Brain (organoid and tissue), 16 donors: ENCODE measurements at places on chromosomes 16 and 17. TPM values are rescaled to one million over a fixed set of nuclear protein-coding genes. Genes with fewer than 3 reads are reported as not detected.

CFAP52 gene
- polyA plus RNA-seq, result 0.49 TPM

KRT9 gene
- polyA plus RNA-seq, result not detected

TBC1D3D gene
- not detected for polyA plus RNA-seq

ASPHD1 gene
- 115 TPM for polyA plus RNA-seq

CAVIN1 gene
- 36.9 TPM for polyA plus RNA-seq

KRT20 gene
- polyA plus RNA-seq, result not detected

GNG13 gene
- polyA plus RNA-seq, result 3.6 TPM

COL1A1 gene
- 11.2 TPM for polyA plus RNA-seq

SDK2 gene
- 11.0 TPM for polyA plus RNA-seq

FBXL16 gene
- polyA plus RNA-seq, result 188 TPM

TEPSIN gene
- polyA plus RNA-seq, result 10.8 TPM

NME3 gene
- polyA plus RNA-seq, result 65.0 TPM

TMEM238L gene
- not detected for polyA plus RNA-seq

DOC2B gene
- polyA plus RNA-seq, result 5.5 TPM

IL4R gene
- polyA plus RNA-seq, result 5.0 TPM

CCL7 gene
- not detected for polyA plus RNA-seq

ITPRIPL2 gene
- 2.2 TPM for polyA plus RNA-seq

KRTAP9-2 gene
- polyA plus RNA-seq, result not detected

C16orf54 gene
- polyA plus RNA-seq, result 0.15 TPM

OR1E2 gene
- not detected for polyA plus RNA-seq

BCO1 gene
- polyA plus RNA-seq, result 0.39 TPM

CETP gene
- polyA plus RNA-seq, result 1.6 TPM

CCL3 gene
- polyA plus RNA-seq, result 0.48 TPM

KRTAP17-1 gene
- polyA plus RNA-seq, result not detected

CAMKK1 gene
- 21.9 TPM for polyA plus RNA-seq

HAS3 gene
- 6.5 TPM for polyA plus RNA-seq

TPSD1 gene
- polyA plus RNA-seq, result not detected

HSD17B2 gene
- polyA plus RNA-seq, result not detected

ARHGAP27 gene
- polyA plus RNA-seq, result 2.3 TPM

ATAD5 gene
- polyA plus RNA-seq, result 0.56 TPM

C17orf100 gene
- polyA plus RNA-seq, result 12.3 TPM

CDH11 gene
- polyA plus RNA-seq, result 10.4 TPM

PPP1R27 gene
- polyA plus RNA-seq, result not detected

CIBAR2 gene
- polyA plus RNA-seq, result 2.4 TPM

GLIS2 gene
- 17.2 TPM for polyA plus RNA-seq

MYH2 gene
- polyA plus RNA-seq, result not detected

HASPIN gene
- 5.0 TPM for polyA plus RNA-seq

PPL gene
- 43.5 TPM for polyA plus RNA-seq

SOX15 gene
- 5.3 TPM for polyA plus RNA-seq

C16orf89 gene
- polyA plus RNA-seq, result 14.4 TPM

DNAH17 gene
- polyA plus RNA-seq, result 16.1 TPM

KIF18B gene
- 10.9 TPM for polyA plus RNA-seq

KRTAP4-5 gene
- not detected for polyA plus RNA-seq

KRTAP1-1 gene
- polyA plus RNA-seq, result not detected

CDH5 gene
- 16.9 TPM for polyA plus RNA-seq

NUBP1 gene
- 37.4 TPM for polyA plus RNA-seq
